ENCODE measurements at places on chromosomes 2 and 18.

DNA sequence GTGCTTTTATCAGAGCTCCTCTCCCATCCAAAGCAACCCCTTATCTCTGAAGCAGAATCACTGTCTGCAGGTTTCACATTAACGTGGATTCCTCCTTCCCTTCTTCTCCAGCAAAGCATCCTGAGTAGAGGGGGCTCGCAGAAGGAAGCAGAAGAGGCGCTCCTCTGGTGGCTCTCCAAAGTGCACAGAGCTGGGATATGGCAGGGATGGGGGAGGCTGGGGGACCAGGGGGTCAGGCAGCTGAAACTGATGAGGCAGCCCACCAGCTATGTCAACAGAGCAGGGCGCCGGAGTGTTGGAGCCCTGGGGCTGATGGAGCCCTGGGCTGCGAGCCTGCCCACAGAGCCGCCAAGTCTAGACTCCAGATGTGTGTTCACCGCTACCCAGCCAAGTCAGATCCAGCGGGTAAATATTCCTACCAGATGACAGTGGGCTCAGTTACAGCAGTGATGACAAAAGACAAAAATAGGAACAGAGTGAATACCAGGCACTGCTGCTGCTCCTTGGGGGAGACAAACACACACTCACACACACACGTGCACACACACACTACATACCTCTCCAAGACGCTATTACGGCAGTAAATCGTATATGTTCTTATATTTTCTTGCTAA lies 678.3 kb upstream of the ID2 start:
- DNase-seq = no peak

GRCh38 chr2:38892819-38893218 lies 3.1 kb downstream of the ARHGEF33 start:
- DNase-seq = no peak

DNA sequence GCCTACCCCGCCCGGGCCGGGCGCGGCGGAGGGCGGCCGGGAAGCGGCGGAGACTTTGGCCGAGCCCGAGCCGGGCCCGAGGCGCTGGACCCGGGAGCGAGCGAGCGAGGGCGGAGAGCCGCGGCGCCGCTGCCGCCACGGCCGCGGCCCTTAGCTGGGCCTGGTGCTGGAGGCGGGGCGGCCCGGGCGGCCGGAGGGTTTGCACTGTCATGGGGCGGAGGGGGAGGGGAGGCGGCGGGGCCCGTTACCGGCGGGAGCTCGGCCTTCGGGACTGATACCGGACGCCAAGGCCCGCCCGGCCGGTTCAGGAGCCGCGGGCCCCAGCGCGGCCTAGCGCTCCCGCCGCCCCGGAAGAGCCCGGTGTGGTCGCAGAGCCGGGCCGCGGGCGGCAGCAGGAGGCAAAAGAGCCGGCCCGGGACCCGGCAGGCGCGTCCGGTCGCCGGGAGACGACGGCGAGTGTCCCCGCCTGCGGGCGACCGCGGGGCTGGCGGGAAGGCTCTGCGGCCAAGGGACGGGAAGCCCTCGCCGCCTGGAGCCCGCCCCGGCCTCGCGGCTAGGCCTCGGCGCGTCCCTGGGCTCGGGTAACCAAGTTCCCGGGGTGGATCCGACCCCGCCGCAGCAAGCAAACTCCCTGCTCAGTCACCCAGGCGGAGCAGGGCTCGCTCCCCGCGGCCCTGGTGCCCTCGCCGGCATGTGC lies 697 bp downstream of the KCMF1 start:
- peak; percentile 59 for DNase-seq

DNA sequence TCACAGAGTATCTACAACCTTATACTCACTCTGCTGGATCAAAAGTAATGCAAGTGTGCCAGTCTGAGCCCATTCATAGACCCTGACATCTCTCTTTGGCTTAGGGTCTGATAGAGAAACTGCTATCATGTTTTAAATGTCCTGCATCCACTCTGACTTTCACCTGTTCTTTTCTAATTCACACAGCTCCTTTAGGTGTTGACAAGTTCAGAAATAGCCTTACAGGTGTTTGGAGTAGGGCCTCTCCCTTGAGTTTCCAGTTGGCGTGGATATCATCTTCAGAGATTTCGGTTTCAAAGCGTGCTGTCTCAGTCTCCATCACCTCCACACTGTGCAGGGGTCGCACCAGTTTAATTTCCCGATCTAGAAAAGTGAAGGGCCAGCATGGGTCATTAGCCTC lies 150.3 kb downstream of the PLEKHA3 start:
- DNase-seq = no peak

DNA sequence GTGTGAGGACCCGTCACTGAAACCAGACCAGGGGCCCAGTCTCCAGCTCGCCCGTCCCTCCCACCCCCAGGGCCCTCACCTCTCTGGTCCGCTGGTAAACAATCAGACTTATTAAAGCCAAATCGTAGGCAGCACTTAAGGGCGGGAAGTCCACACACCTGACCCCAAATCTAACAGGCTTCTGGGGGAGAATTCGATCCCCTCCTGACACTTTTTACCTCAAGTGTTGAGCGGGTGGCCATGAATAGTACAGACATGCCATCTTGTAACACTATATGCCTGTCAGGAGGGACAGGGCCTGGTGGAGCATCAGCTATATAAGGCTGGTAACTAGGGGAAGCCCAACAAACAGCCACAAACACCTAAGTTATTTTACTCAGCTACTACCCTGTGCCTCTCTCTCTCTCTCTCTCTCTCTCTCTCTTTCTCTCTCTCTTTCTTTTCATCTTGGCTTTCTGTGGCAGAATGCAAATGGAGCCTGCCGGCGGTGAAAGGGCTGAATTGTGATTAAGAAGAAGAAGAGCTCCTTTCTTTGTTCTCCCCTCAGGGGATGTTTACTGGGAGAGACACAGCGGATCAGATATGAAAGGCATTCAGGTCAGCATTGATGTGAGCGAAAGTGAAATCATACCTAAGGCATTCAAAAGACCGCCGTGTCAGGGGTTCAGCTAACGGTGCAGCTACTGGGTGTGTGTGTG lies 9.5 kb downstream of the ZEB2 start:
- DNase-seq = no peak

- no peak for DNase-seq
Measured at GRCh38 chr2:21404137-21404536, 280.4 kb downstream of the TDRD15 start.

GRCh38 chr18:24039671-24040070 lies 25.1 kb downstream of the TTC39C start:
- no peak for DNase-seq

DNA sequence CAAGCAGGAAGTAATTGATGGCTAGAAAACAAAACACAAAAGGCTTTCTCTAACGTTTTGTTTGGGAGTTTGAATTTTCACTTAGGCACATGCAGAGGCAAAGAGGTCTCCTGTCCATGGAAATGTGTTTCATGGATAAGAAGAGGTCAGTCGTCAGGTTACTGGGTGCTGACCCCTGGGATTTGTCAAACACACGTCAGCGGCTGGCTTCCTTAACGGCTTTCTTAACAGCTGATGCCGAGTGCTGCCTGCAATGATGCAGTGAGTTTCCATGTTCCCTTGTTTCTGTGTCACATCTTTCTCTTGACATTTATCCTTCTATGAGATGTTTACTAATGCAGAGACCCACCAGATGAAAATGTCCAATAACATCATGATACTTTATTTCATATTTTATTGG lies 31.7 kb downstream of the GPR39 start:
- DNase-seq = no peak

- DNase-seq = peak; percentile 47
Measured at GRCh38 chr18:48949050-48949605, 1.6 kb downstream of the SMAD7 start.

DNA sequence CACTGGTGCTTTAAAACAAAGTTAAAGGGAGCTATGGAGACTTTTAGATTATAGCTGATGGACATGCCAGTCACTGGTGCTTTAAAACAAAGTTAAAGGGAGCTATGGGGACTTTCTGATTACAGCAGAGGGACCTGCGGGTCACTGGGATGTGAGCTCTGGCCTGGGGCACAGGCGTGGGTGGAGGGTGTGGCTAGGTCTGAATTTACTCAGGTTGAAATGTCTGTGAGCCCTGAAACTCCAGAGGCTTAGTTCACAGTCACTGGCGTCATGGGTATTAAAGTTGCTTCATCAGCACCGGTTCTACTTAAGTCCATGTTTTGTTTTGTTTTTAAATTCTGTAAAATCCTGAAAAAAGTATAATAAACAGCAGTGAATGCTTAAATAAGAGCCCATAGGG lies 49.0 kb upstream of the TMEM18 start:
- no peak for DNase-seq

DNA sequence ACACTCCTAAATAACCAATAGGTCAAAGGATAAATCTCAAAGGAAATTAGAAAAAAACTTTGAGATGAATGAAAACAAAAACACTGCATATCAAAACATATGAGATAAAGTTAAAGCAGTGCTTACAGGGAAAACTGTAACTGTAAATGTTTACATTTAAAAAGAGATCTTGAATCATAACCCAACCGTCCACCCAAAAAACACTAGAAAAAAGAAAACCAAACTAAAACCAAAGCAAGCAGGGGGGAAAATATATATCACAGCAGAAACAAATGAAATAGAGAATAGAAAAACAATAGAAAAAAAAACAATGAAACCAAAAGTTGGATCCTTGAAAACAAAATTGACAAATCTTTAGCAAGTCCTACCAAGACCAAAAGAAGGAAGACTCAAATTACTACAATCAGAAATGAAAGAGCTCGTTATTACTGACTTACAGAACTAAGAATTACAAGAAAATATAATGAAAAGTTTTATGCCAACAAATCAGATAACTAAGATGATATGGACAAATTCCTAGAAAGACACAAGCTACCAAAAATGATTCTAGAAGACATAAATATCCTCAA lies 65.6 kb downstream of the TLK1 start:
- DNase-seq = no peak

GRCh38 chr2:159119652-159120257 lies 151.3 kb downstream of the TANC1 start:
- no peak for DNase-seq

- no peak for DNase-seq
Measured at GRCh38 chr18:9017167-9017904, 85.2 kb upstream of the NDUFV2 start.

GRCh38 chr2:67930156-67930555 lies 132.6 kb downstream of the C1D start:
- DNase-seq = no peak

DNA sequence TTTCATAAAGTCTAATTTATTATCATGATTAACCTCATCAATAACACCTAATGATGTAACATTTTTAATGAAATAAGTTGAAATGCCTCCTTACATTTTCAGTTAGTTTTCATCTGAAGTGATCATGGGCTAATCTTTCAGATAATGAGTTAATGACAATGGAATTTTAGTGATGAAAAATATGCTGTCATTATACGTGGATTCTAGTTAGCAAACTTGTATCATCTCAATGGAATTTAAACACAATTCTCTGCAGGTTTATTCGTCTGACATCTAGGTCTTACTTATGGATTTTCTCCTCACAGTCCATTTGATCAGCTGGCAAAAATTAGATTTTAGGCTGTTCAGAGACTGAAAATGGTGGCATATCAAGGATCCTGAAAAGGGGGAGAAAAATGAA lies 885.0 kb downstream of the SLC4A3 start:
- DNase-seq = no peak

DNA sequence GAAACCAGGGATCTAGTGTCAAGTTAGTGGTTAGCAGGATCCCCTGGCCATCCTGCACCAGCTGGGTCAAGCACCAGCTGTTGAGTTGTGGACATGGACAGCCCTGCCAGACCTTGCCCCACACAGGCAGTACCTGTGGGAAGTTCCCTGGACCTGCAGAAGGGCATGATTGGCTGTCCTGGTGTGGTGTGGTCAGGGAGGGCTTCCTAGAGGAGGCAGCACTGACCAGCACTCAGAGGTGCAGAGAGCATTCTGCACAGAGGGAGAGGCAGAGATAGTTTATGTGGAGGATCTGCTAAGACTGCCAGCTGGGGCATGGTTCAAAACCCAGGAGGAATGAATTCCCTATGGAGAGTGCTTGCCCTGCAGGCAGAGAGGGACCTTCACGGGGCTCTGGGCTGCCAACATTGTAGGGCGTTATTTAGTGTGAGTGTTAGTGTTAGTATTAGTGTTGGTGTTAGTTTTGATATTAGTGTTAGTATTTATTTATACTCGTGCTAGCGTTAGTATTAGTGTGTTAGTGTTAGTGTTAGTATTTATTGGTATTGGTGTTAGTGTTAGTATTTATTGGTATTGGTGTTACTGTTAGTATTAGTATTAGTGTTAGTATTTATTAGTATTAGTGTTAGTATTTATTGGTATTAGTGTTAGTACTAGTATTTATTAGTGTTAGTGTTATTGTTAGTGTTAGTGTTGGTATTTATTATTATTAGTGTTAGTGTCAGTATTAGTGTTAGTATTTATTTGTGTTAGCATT lies 31.9 kb downstream of the TWIST2 start:
- DNase-seq = no peak

DNA sequence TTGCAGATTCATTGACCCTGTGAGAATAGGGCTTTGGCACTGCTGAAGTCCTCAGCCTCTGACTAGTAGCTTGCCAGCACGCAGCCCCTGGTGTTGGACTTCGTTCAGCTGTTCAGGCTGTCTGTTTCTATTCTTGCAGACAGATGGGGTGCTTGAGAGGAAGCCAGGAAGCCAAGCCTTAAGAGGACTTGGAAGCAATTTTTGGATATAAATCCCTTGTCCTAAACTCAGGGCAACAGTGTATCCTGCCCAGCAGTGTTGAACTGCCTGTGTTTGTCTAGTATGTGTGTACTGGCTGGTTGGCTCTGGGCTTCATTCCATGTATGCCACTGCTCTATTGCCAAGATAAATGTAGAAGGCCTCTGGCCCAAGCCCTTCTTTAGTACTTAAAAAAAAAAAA lies 108.6 kb downstream of the COMMD1 start:
- no peak for DNase-seq

GRCh38 chr2:191516260-191516659 lies 161.7 kb upstream of the NABP1 start:
- no peak for DNase-seq

DNA sequence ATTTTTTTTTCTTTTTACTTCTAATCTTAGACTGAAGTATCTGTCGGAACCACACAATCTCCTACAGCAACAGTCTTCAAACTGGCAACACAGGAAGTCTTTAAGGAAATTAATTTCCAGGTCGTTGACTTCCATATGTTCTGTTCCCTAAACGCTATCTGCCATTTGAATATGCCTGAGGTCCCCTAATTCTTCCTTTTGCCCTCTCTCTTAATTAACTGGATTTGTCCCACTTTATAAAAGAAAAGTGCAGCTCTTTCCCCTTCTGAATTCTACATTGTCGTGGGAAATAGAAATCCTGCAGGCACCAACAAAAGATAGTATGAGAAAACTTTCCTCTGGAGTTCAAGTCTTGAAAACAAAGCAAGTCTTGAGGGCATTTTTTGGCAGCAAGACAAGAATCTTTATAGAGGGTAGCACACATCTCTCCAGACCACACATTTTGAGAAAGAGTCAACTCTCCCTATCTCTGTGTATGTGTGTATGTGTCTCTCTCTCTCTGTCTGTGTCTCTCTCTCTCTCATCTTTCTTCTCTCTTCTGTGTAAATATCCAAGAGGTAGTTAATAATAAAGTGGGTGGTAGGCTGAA lies 879.8 kb downstream of the SOCS6 start:
- no peak for DNase-seq

All from NK-92 treated with Interleukin-12 subunit alpha and Interleukin-12 subunit beta, amount 100 ng/mL, for 24 hours (cell line).